C1 segment of cervical spinal cord (tissue), 14 donors: ENCODE measurements at places on chromosomes 2 and 18.

- DNase-seq: no peak
These were observed 202.4 kb downstream of the ARL6IP6 start for GRCh38 chr2:152920846-152921245.

DNA sequence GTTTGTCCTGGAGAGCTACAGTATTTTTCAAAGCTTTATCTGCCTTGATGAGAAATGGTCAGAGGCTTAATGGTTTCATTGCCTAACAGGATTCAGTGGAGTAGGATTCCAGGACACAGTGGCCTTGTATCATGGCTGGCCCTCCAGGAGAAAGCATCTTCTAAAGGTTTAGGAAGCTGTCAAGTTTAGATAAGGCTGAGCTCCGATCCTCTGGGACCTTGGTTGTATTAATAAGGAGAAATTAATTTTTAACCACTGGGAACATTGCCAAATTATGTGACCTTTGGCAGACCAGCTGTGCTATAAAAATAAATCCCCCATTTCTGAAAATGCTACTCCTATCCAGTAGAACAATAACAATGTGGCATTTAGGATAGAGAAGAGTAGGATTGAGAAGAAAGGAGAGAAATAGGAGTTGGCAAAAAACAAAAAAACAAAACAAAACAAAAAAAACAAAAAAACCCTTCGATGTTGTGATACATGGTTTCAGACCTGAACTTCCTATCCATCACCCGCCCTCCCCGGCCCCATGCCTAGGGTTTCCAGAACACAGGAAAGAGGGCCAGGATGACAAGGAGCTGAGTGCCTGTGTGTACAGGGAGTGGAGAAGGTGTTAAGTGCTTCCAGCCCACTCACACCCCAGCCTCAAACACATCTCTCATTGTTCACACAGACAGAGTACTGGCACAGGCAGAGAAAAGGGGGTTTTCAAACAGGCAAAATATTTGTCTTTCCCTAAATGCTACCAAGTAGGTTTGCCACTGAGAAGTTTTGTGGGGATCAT, 6.3 kb downstream of the NRP2 start:
- DNase-seq: no peak

DNA sequence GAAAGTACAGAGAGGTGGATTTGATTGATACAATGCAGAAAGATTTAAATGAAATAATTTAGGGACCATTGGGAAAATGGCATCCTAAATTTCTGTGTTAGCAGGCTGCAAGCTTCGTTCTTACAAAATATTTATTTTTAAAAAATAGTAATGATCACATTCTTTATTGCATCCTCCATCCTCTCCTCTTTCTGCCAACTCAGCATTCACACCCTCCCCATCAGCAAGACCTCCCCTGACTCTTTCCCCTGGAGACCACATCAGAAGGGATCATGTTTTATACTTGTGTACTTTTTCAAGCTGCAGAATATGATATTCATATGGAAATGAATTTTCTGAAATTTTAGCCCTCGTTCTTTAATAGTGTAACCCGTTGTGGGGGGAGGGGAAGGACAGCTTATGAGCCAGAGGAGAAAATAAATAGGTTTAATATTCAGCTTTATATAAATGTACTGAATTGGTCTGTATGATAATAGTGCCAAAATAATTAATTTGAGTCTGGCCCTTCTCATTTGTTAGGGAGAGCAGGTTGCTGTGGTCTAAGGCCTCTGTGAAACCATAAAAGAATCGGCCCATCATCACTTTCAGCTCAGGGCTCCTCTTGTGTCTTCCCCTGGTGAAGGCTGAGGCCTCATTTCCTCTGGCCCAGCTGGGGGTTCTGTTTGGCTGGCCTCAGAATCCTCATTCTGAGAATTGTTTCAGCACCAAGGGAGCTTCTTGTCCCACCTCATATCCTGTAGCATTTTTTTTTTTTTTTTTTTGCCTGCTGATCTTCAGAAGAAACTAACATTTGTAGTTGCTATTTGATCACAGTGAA, 330.8 kb downstream of the TXNL1 start:
- no peak for DNase-seq

DNA sequence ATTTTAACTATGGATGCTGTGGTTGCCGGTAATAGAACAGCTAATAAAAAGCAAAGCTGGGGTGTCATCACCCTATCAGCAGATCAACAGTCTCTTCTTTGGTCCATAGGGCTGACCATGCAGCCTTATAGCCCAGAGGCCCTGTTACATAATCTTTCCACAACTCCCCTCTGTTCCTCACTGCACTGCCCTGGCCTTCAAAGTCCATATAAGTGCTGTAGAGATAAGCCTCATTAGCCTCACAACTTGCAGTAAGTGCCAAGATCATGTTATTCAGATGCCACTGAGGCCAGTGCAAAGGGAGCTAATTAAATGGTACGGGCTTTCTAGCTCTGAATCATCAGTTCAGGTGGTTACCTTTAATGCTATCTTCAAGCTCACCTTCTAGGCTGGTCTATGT, 89.7 kb upstream of the CXCR4 start:
- no peak for DNase-seq

DNA sequence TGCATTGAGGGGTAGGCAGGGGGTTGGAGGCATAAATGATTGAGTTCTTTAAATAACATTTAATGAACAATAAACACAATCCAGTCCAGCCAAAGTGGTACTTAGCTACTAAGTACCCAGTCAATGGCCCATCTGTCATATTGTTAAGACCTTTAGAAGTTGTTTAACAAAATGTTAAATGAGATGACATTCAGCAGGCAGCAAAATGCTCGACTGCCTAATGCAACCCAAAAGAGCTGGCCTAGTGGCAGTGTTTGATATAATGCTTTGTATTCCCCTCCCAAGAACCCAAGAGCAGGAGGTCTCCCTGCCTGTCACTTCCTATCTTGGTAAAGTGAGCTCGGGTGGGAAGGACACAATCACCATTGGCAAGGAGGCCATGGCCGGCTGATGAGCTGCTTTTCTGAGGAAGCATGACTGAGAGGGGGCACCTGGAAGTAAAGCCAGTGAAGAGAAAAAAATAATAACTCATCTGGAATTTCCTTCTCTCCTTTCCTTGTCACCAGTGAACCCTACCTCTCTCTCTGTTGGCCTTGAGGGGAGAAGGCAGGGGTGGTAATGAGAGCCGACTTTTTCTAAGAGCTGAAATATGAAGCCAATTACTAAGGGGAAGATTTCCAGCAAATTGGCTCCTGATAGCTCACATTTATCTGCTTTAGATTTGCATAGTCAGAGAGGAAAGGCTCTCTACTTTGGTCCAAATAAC, 140.6 kb downstream of the C1D start:
- no peak for DNase-seq

GRCh38 chr2:11678306-11678960, 8.4 kb upstream of the NTSR2 start:
- no peak for DNase-seq

DNA sequence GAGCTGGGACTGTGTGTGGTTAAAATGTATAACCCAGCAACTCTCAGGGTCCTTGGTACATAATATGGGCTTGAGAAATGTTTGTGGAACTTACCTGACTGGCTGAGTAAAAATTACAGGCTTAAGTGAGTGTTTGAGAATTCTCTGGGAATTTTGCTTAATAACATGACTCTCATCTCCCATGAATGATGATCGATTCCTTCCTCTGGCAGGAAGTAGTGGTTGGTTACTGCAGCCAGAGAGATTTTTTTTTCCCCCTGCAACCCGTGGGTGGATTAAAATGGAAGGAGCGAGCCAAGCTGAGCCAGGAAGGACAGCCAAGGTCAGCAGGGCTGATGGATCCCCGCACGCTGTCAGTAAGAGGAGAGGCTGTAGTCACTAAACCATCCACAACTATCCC, 40.6 kb upstream of the RFX8 start:
- no peak for DNase-seq

DNA sequence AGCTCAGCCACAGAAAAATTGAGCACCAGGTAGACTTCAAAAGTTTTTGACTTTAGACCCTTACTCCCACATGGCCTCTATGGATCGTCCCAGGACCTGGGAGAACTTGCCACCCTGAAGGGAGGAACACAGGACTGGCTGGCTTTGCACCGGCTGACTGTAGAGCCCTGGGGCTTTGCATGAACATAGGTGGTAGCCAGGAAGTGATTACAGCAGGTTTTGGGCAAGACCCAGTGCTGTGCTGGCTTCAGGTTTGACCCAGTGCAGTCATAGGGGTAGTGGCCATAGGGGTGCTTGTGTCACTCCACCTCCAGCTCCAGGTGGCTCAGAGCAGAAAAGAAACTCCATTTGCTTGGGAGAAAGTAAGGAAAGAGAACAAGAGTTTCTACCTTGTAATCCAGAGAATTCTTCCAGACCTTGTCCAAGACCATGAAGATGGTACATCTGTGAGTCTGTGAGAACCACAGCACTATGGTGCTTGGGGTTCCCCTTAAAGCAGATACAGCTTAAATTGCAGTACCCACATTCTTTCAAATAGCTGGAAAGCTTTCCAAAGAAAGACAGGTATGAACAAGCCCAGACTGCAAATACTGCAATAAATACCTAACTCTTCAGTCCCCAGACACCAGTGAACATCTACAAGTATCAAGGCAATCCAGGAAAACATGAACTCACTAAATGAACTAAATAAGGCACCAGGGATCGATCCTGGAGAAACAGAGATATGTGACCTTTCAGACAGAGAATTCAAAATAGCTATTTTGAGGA, 13.0 kb upstream of the SESTD1 start:
- no peak for DNase-seq

DNA sequence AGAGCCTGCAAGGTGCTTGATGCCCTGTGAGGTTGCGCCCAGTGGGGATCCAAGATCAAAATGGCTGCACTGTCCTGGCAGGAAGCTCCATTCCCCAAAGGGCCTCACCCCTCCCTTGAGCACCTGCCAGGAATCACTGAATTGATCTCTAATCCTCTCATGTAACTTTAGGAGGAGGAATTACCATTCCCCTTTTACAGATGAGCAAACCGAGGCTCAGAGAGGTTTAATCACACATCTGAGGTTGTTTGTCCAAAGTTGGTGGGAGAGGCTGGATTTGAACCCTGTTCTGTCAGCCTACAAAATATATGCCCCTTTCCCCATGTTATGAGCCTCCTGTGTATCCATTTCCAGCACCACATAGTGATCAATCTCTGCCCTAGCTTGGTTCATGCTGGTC, 10.5 kb downstream of the ASIC4 start:
- DNase-seq: no peak

GRCh38 chr2:17058772-17059402, 393.3 kb upstream of the CYRIA start:
- DNase-seq: no peak

- no peak for DNase-seq
These were observed 4.6 kb upstream of the IMPACT start for GRCh38 chr18:24421831-24422230.

- no peak for DNase-seq
These were observed 691 bp downstream of the BIRC6 start for GRCh38 chr2:32357318-32358110.

GRCh38 chr2:172693037-172693436, 42.6 kb upstream of the RAPGEF4 start:
- no peak for DNase-seq

DNA sequence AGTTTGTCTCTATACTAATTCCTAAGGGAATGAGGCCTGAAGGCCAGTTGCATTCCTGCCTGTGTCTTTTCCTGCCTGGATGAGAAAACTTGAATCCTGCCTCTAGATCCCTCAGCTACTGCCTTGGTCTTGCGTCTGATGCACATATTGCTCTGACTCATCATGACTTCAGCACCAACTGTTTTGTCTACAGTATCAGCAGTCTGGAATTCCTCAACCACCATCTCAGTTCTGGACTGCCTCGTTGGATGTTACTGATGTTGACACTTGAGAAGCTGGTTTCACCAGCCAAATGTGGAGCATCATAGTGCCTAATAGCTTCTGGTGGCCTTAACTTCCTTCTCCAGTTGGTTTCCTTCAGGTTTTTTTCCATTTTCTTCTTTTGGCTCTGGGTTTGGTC, 211.0 kb downstream of the CTNNA2 start:
- DNase-seq: no peak

- DNase-seq: no peak
These were observed 1149.1 kb upstream of the NRXN1 start for GRCh38 chr2:52181080-52181479.

GRCh38 chr2:223873672-223874071, 36.3 kb upstream of the AP1S3 start:
- DNase-seq: no peak

GRCh38 chr2:211161236-211161635, 604.8 kb downstream of the CPS1 start:
- DNase-seq: no peak

- DNase-seq: no peak
These were observed 199.4 kb upstream of the RASGRP3 start for GRCh38 chr2:33277002-33277426.

GRCh38 chr2:201699416-201699815, 972 bp upstream of the MPP4 start:
- no peak for DNase-seq

- no peak for DNase-seq
These were observed 87.5 kb upstream of the CTAGE1 start for GRCh38 chr18:22505141-22505591.

GRCh38 chr2:165647409-165647808, 146.6 kb downstream of the GALNT3 start:
- no peak for DNase-seq

DNA sequence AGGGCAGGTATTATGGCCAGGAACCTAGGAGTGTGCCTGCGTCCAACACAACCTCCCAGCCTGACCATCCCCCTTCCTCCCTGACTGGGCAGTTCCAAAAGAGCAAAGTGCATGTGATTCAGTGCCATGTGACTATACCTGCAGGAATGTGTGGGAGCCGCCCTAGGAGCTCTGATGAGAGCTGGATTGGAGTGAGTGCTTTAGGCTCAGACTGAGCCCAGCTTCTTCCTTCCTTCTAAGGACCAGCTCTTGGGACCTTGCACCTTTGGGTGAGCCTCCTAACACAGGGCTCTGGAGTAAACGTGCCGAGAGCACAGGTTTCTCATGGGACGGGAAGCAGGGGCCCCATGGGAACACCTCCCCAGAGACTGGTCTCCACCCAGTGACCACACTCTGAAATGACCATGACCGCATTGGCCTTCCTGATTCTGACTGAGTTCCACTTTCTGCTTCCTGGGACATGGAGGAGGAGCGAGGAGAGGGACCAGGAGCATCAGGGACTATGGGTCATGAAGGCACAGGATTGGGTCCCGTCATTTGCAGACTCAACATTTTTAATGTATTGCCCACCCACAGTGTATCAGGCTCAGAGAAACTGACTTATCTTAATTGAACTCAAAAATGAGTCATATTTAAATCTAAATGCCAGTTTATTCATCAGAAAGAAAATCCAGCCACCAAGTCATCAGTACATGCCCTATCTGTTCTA, 87.8 kb upstream of the BCL2L11 start:
- DNase-seq: no peak

GRCh38 chr2:88011011-88011410, 5.3 kb downstream of the RNU2-63P start:
- DNase-seq: no peak

- DNase-seq: no peak
These were observed 36.2 kb downstream of the EPG5 start for GRCh38 chr18:45930963-45931362.
